ENCODE measurements at places on chromosomes 6 and 20.

DNA sequence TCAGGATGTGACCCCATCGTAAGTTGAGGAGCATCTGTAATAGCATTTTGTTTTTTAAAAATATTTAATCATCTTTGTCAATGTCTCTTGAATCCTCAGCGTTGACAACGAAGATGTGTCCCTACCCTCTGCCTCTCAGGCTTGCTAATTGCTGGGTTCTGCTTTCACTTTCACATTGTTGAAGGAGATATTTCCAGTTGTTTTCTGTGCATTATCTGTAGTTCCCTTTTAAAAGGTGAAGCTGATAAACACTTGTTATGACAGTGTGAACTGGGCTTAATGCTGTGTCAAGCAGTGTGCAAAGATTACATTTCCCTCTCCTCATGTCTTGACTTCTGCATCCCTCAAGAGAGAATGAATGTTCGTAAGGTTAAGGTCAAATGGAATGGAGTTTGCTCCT, 54.9 kb downstream of the CSE1L start:
- DNase-seq = no peak

- no peak for DNase-seq
These were observed 4.4 kb upstream of the COL19A1 start for GRCh38 chr6:69861986-69862385.

DNA sequence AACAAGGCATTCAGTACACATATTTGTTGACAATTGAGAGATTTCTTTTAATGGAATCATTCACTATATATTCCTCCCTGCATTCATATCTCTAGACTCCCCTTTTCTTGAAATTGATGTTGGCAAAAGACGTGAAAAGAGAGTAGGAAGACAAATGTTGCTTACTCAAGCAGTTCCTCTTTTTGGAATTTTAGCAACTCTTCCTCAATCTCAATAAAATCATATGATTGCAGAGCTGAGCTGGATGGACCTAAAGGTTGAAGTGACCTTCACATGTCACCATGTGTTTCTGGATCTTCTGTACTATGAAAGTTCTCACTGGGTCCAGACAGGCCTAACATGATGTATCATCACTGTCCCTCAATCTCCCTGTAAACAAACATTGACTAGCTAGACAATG, 18.6 kb downstream of the ADGRF1 start:
- no peak for DNase-seq

GRCh38 chr6:125919618-125920017, 37.0 kb upstream of the HINT3 start:
- no peak for DNase-seq

DNA sequence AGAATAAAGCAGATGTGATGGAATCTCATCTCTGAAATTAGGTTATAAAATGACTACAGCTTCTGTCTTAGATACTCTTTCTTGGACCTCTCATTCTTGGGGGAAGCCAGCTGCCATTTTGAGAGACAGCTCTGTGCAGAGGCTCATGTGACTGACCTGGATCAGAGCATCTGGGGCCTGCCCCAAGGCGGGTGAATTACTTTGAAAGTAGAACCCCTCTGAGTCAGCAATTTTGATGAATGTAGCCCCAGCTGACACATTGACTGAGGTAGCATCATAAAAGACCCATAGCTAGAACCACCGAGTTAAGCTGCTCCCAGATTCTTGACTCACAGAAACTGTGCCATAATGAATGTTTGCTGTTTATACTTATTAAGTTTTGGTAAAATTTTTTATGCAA, 124.5 kb downstream of the THEMIS start:
- no peak for DNase-seq

DNA sequence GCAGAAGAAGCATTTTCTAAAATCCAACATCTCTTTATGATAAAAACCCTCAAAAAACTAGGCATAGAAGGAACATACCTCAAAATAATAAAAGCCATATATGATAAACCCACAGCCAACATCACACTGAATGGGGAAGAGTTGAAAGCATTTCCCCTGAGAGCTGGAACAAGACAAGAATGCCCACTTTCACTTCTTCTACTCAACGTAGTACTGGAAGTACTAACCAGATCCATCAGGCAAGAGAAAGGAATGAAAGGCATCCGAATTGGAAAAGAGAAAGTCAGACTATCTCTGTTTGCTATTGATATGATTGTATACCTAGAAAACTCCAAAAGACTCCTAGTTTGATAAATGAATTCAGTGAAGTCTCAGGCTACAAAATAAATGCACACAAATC, 7.9 kb upstream of the CDK19 start:
- DNase-seq = no peak

DNA sequence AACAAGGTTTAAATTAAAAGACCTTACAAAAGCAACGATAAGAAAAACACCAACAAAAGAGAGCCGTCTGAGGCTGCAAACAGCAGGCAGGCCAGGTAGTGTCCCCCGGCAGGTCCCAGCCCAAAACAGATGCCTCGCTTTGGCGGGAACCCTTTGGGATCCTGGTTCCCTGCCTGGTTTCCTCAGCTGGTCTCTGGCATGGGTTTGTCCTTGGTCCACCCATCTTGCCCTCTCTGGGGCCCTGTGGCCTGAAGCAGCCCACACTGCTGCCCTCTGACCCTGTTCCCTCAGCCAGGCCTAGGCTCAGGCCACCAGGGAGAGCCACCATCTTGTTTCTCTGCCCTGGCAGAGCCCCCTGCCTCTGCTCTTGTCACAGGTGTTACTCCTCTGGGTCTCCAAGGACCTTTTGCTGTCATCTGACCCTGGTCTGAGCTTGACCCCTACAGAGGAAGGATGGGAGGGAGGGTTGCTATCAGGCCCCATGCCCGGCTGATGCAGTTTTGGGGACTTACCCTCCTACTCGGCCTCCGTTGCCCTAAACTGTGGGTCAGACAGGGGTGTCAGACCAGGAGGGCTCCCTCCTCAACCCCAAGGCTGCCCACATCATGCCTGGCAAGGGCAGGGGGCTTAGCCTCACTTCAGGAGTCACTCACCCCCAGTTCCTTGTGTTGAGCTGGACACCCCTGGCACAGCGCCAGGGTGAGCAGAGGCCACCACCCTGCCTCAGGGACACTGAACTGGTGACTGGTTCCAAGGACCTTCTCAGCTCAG, 30.6 kb upstream of the GRM4 start:
- no peak for DNase-seq

GRCh38 chr6:122322824-122323223, 76.6 kb upstream of the HSF2 start:
- DNase-seq = no peak

DNA sequence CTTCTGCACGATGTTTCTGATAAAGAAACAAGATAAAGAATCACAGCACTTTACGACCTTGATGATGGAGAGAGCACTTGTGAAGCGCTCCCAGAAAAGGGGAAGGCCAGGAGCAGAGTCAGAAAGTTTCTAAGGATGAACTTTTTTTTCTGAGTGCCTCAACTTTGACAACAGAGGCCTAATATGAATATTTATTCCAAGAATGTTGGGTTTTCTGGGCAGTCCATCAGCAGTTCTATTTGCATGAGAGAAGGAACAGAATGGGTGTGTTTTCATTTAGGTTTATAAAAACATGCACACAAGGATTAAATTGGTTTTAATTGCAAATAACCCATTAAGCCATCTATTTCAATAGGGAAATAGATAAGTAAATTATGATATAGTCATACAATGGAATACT, 204.9 kb downstream of the SIM1 start:
- DNase-seq = no peak

DNA sequence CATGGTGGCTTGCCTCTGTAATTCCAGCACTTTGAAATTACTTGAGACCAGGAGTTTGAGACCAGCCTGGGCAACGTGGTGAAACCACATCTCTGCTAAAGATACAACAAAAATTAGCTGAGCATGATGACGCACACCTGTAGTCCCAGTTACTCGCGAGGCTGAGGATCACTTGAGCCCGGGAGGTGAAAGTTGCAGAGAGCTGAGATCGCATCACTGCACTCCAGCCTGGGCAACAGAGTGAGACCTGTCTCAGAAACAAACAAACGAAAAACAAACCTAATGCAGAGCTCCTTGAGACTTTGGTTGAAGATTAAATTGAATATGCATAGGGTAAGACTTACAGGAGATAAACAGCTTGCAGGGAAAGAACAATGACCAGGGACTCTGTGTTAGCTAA, 80.8 kb downstream of the SCAF8 start:
- no peak for DNase-seq

DNA sequence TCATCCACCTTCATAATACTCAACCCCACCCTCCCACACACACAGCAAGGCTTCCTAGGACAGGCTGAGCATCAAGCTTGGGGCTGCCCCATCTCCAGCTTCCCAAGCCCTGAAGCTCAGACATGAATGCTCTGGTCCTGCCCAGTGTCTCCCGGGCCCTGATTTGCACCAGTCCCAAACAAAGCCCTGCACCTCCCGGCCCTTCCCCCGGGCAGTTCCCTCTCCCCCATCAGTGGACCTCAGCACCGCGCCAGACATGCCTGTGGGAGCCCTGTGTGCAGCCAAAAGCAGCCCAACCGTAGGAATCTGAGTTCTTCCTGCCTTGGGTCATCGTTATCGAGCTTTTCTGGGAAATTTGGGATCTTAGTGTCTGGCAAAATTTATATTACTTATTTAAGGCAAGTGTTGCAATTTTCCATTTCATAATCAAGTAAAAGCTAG, 63.5 kb downstream of the THBS2 start:
- no peak for DNase-seq

- DNase-seq = no peak
These were observed 91.9 kb downstream of the PLCB4 start for GRCh38 chr20:9160757-9161156.

DNA sequence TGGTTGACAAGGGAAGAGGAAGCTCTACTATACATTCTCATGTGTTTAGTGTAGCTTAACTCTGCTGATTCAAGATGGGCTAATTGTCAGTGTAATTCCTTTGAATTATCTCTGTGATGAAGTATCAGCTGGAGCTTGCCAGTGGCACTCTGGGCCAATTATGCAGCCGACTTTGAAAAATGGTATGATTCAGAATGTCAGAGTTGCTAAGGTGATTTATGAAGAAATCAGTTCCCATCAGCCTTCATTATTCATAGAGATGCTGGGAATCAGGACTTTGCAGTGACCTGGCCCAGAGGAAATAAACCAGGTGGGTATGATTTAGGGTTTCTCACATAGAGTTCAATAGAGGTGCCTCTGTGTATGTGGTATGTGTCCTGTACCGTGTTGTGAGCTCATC, 33.4 kb downstream of the KCNS1 start:
- DNase-seq = no peak

DNA sequence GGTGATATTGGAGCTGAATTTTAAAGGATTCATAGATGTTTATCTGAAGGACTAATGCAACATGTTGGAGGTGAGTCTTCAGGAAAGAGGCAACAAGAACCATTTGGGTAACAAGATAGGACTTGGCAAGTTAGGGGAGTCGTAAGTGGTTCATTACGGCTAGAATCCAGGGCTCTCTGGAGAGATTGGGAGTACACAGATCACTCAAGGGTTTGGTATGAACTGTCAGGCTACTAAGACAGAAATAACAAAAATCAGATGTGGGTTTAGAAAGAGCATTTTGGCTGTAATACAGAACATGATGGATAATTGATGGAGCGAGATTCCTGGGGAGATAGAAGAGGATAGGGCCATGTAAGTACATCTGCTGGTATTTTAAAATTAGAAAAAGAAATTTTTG, 86.3 kb upstream of the ESR1 start:
- no peak for DNase-seq

- no peak for DNase-seq
These were observed 27.3 kb downstream of the UNC5CL start for GRCh38 chr6:41011673-41012072.

DNA sequence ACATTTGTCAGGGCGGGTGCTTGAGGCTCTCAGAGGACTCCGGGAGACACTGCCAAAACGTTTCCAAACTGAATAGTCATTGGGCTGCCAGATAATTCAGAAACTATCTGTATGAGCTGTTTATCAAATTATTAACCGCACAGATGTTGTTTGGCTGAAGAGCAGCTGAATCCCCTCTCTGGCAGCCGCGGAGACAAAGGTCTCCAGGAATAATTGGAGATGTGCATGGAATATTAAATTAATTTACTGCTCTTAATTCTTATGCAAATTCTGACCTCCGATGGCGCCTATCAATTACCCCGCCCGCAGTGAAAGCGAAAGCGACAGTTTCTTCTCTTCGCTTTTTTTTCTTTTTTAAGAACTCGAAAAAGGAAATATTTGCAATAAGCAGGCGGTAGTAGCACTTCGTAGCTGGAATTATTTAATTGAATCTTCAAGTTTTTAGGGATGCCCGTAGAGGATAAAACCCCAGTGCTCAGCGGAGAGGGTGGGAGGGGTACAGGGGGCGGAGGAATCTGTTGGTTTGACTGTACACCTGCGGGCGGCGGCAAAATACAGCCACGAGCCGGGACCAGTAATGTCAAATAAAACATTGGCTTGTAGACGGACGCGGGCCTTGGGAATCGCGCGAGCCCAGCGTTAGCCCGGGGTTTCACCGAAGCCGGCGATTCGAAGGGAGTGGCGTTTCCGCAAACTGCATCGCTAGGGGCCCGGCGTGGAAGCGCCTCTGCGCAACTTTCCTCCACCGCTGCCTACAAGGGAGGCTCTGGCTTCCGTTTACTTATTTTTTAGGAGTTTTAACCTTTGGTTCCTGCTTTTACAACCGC, 6.2 kb downstream of the LINC00237 start:
- DNase-seq = no peak

GRCh38 chr6:150765067-150765764, 100.3 kb upstream of the MTHFD1L start:
- no peak for DNase-seq

DNA sequence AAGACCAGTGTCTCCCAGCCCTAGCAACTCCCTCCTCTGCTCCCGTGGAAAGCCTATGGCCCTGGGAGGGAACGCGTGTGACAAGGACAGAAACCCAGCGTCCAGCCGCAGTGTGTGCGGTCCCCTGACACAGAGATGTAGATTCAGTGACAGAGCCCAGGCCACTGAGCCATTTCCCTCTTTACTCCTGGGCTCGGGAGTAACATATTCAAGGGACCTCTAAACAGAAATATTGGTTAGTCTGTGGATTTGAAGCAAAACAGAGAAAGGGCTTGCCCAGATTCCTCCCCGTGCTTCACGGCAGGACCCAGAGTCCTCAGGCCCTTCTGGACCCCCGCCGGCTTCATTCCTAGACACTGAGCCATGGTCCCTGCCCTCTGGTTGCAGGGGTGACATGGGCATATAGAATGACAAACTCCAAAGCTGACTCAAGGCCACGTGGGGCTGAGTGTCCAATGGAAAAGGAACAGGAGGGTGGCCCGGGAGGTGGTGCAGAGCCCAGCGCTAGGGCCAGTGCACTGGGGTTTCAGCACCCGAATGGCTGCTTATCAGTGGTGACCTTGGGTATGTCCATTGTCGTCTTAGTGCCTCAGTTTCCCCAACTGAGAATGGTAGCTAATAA, 248.2 kb downstream of the QKI start:
- DNase-seq = no peak

GRCh38 chr6:148383658-148384368, 41.2 kb downstream of the SASH1 start:
- DNase-seq = no peak

GRCh38 chr20:20820104-20820503, 107.7 kb upstream of the RALGAPA2 start:
- no peak for DNase-seq

GRCh38 chr20:4011226-4011975, 4.0 kb downstream of the RNF24 start:
- no peak for DNase-seq

- no peak for DNase-seq
These were observed 224 bp downstream of the MPC1 start for GRCh38 chr6:166382500-166382932.

Measured in stimulated activated CD8-positive, alpha-beta memory T cell treated with anti-CD3 and anti-CD28 coated beads, Interleukin-7, amount 100 ng/mL, for 1 hour (primary cell).